ENCODE measurements at places on chromosomes 2 and 18.
A peak's percentile ranks its signal among the peaks of the same experiment; 100 is the strongest.

GRCh38 chr18:59061914-59062642, 77.6 kb upstream of the SEC11C start:
- DNase-seq = no peak

- no peak for DNase-seq
Measured at GRCh38 chr18:3067722-3068121, 54.8 kb upstream of the LPIN2 start.

GRCh38 chr18:50582500-50582899, 22.6 kb downstream of the MAPK4 start:
- DNase-seq = no peak

DNA sequence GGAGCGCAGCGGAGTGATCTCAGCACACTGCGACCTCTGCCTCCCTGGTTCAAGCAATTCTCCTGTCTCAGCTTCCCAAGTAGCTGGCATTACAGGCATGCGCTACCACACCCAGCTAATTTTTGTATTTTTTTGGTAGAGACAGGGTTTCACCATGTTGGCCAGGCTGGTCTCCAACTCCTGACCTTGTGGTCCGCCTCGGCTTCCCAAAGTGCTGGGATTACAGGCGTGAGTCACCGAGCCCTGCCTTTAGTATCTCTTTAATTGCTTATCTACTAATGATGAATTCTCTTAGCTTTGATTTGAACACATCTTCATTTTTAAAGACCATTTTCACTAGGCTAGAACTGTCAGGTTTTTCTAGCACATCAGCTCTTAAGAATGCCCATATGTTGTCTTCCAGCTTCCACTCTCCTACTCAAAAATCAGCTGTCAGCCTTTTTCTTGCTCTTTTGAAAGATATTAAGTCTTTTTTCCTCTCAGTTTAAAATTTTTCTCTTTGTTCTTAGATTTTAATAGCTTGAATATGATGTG, 16.1 kb upstream of the MFSD2B start:
- no peak for DNase-seq

DNA sequence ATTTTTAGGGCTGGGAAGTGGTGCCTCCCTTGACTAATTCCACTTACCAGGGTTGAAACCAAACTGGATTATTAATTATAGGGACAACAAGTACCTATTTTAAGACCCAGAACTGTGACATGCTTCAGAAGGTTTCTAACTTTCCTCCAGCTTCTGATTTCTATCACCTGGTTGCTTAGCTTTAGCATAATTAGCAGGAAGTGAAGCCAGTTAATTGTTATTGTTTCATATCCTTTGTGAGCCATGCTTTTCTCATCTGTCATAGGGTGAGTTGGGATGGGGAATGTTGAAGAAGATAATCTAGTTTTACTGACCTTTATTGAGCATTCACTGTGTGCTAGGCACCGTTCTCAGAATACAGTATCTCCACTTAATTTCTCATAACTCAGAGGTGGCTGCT, 3.2 kb downstream of the YPEL5 start:
- no peak for DNase-seq

DNA sequence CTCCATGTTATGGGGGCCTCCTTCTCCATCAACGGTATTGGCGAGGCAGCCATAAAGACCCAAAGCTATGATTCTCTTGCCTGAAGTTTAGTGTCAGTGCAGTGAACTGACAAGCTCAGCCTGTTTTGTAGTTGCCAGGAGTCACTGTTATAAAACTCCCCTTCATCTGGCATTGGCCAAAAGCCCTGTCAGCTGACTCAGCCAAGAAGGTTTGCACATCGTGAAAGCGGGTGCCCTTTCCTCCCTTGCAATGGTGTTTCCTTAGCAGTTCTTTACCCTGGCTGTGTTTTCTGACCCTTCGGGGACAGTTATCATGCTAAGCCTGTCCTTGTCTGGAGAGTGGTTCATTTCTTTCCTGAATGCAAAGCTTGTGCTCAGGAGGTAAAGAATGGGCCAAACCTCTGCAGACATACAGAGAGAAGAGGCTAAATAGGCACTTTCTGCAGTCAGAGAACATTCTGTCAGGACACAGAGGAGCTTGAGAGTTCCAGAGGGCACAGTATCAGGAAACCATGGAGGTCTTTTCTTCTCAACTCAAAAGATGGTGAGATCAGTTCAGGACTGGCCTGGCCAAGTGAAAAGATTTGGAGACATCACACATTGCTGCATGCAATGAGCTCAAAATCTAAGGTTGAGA, 414.2 kb downstream of the ZNF521 start:
- no peak for DNase-seq

DNA sequence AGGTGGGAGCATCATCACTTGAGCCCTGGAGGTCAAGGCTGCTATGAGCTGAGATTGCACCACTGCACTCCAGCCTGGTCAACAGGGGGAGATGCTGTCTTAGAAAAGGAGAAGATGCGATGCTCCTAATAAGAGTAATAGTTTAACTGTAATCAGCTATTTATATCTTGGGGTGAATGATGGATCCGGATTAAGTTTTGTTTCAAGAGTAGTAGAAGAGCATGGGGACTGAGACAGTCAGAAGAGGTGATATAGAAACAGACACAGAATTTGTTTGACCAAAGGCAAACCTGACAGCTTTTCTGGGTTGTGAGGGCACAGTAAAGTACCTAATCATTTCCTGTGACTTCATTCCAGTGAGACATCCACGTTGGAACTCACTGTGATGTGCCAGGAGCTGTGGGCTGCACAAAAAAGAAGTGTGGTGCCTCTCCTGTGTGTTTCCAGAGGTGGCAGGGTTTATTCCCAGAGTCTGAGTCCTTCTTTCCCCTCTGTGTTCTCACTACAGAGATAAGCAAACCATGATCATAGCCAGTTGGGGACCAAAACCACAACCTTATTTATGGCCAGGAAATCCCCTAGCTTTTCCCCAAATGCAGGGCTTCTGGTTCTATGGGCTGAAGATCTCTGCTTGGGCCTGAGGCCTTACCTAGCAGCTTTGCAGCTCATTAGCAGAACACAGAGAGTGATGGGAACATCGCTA, 113.7 kb downstream of the XRCC5 start:
- no peak for DNase-seq

GRCh38 chr2:46976556-46977279, 61.1 kb upstream of the MCFD2 start:
- no peak for DNase-seq

- no peak for DNase-seq
Measured at GRCh38 chr2:145041706-145042105, 521.8 kb upstream of the ZEB2 start.

DNA sequence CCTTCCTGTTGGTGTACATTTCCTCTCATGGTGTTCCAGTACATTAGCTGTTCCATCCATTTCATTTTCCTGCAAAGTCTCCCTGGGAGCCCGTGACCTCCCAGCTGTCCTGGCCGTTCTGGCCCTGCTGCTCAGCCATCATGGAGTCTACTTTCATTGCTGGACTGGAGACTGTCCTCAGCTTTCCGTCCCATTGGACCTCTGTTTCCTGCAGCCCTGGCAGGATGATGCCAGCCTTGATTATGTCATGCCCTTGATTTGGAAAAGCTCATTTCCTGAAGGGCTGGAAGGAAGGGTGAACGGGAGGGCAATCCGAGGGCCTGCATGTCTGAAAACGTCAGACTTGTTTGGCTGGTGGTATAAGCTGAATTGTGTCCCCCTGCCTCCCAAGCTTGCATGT, 205.5 kb upstream of the HS6ST1 start:
- no peak for DNase-seq

DNA sequence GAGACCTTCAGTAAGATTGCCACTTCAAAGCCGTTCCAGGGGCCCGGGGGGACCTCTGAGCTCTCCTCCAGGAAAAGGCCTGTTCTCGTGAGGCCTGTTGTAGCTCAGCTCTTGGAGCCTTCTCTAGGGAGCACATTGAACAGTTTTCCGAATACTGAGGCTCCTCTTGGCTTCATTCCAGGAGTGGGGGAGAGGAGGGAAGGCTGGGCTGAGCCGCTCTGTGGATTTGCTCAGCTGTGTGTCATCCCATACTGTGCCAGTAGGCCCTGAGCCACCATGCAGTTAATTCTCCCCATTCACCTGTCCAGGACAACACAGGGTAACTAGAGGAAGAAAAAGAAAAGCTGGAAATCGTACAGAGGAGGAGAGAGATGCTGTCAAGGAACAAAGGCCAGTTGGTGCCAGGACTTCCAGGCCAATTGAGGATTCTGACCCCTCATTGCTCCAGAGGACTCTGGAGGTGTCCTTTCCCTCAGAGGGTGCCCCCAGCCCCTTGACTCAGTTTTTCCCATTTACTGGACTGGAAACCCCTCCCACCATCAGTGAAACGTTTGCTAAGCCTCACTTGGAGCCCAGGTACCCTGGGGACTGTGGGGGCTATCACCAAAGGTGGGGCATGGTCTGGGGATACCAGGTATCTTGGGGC, 41.4 kb downstream of the HS1BP3 start:
- no peak for DNase-seq

DNA sequence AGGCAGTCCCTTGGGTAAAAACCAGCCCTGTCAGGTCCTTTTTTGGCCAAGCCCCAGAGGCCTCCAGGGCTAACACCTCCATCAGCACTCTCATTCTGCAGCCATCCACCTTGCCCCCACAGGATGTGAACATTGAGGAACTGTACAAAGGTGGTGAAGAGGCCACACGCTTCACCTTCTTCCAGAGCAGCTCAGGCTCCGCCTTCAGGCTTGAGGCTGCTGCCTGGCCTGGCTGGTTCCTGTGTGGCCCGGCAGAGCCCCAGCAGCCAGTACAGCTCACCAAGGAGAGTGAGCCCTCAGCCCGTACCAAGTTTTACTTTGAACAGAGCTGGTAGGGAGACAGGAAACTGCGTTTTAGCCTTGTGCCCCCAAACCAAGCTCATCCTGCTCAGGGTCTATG, 7.3 kb downstream of the IL1F10 start:
- no peak for DNase-seq

- no peak for DNase-seq
Measured at GRCh38 chr2:238682536-238682935, 165.3 kb upstream of the TWIST2 start.

DNA sequence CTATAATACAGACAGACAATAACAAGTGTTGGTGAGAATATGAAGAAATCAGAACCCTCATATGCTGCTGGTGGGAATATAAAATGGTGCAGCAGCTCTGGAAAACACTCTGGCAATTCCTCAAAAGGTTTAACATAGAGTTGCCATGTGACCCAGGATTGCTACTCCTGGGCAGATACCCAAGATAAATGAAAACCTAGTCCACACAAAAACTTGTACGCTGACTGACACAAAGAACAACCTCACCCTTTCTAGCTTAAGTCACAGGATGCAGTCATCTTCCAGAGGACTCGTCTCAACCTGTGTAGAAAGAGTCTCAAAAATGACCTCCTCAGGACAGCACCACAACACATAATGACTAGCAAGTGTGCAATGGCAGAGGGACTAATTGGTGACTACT, 71.6 kb upstream of the ACAA2 start:
- DNase-seq = no peak

- no peak for DNase-seq
Measured at GRCh38 chr2:136126421-136126926, 8.5 kb upstream of the CXCR4 start.

- peak; percentile 26 for DNase-seq
Measured at GRCh38 chr2:28348149-28348567, 44.5 kb upstream of the FOSL2 start.

DNA sequence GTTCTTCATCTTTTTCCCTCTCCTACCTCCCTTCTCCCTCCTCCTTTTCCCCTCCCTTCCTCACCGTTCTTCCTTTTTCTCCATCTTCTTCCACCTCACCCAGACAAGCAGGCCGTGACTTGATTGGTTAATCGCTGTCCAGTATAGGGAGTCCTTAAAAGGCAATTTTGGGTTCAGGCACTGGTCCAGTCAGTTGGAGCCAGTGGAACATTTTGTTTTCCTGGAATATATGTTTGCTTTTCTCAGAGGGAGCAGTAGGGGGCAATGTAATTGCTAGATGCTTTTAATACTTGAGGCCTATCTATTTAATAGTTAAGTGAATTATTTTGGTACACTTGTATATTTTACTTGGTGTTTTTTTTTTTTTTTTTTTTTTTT, 15.0 kb downstream of the ELAC1 start:
- DNase-seq = no peak

- no peak for DNase-seq
Measured at GRCh38 chr2:205670292-205670691, 12.0 kb upstream of the NRP2 start.

GRCh38 chr2:222854773-222855700, 5.8 kb upstream of the ACSL3 start:
- DNase-seq = no peak

GRCh38 chr2:104825124-104825865, 28.6 kb upstream of the POU3F3 start:
- no peak for DNase-seq

- DNase-seq = no peak
Measured at GRCh38 chr2:96532641-96533291, 3.8 kb upstream of the ARID5A start.

GRCh38 chr2:240140511-240140910, at the start of gene OTOS:
OTOS (minus strand) TSS chr2:240140658; CDS start chr2:240140326, 332 bp downstream.
- DNase-seq = no peak

GRCh38 chr2:240895656-240896388, at the start of gene MAB21L4:
MAB21L4 (minus strand) TSS chr2:240896156; CDS start chr2:240895997, 159 bp downstream.
- no peak for DNase-seq

DNA sequence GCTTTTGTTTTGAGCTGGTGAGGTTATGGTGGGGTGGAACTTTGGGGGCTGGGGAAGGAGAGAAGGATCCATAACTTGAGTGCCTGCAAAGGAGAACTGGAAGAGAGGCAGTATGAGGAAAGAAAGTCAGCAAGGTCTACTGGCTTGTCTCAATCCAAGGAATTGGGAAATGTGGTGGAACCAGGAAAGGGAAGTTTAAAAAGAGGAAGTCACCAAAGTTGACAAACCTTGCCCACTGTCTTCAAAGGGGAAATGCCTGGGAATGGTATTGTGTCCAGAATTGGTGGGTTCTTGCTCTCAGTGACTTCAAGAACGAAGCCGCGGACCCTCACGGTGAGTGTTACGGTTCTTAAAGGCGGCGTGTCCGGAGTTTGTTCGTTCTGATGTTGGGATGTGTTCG, 304.1 kb upstream of the FAM98A start:
- no peak for DNase-seq

GRCh38 chr2:197708331-197708730, 3.2 kb downstream of the MARS2 start:
- no peak for DNase-seq

- no peak for DNase-seq
Measured at GRCh38 chr2:17827785-17828184, 11.5 kb downstream of the MSGN1 start.

GRCh38 chr2:203835892-203836800, 31.4 kb upstream of the CTLA4 start:
- no peak for DNase-seq

DNA sequence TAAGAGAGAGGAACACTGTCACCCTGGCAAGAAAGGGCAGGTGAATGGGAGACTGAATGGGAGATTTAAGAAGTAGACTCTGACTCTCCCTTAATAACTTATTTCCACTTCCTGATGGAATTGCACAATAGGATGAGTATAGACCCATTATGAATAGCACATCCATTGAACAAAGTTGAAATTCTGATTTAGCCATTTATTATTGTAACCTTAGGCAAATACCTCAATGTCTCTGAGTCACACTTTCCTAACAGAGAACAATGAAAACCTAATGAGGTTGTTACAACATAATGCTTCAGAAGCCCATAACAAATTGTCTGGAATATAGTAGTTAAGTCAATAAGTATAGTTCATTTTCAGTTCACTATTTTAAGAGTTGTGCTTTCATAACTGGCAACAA, 78.9 kb downstream of the NRXN1 start:
- no peak for DNase-seq

- no peak for DNase-seq
Measured at GRCh38 chr18:79403723-79404566, 8.2 kb downstream of the NFATC1 start.

GRCh38 chr2:158228943-158229508, 127.3 kb downstream of the UPP2 start:
- DNase-seq = no peak
